ENCODE measurements at places on chromosomes 5 and 9.

- no peak for DNase-seq
Measured at GRCh38 chr5:149387982-149388381, 8.9 kb upstream of the IL17B start.

GRCh38 chr9:14018081-14018480 is 295.9 kb downstream of the NFIB start:
- DNase-seq = no peak

DNA sequence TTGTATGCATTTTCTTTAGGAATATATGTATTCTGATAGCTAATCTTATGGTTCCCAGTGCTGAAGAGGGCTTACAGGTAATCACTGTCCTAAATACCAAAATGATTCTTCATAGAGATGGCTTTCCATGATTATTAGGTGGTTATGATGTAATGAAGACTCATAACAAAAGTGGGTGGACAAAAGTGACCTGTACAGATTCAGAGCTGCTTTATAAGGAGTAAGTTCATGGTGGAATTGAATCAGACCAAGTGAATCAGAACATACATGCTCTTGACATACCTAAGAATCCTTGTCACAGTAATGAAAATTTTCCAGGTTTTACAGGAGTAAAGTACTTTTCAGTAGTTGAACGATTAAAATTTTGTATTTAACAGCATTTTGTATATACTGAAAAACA is 105.6 kb downstream of the NIPBL start:
- no peak for DNase-seq

DNA sequence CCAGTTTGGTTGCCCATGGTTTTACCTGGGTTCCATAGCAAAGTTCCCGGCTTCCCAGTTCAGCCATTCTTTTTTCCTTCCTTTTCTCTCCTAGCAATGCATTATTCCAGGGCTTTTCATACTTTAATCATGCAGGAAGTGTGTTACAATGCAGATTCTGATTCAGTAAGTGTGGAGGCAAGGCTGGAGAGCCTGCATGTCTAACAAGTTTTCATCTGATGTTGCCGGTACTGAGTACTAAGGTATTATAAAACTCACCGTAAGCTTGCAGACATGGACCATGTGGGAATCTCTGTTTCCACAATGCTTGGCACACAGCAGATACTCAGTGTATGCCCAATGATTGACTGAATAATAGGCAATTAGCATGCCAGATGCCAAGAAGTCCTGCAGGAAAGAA is 102.9 kb upstream of the SHB start:
- no peak for DNase-seq

- no peak for DNase-seq
Measured at GRCh38 chr5:179287631-179288030, 57.6 kb downstream of the ADAMTS2 start.

GRCh38 chr9:124285903-124286291 is 28.1 kb downstream of the NEK6 start:
- DNase-seq = peak; percentile 69

DNA sequence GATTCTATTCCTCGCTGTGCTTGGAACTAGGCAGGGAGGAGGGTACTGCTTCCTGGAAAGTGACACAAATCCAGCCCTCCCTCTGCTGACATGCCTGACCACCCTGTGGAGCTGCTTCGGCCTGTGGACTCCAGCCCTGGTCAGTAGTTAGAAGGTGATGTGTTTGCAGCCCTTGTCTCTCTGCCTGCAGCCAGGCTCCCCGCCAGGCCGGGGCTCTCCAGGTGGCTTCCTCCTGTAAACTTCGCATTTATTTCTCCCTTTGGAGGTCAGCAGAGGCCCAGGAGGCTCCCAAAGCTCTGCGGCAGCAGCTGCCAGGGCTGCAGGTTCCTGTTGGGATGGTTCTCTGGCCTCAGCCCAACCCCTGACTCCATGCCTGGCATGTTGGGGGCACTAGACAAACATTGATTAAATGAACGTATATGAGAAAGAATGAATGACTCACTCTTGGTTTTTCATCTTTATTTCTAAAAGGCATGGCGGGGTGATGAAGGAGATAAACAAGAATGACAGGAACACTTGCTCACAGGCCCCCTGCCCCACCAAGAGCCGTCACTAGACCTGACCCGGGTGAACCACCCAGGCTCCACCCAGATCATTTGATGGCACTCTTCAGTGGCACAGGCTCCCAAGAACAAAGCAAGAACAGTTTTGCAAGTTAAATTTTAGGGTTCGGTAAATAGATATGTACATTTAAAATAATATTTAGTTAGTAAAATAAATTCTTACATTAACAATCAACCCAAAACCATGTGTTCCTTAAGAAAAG is 8.4 kb upstream of the IRX2 start:
- no peak for DNase-seq

DNA sequence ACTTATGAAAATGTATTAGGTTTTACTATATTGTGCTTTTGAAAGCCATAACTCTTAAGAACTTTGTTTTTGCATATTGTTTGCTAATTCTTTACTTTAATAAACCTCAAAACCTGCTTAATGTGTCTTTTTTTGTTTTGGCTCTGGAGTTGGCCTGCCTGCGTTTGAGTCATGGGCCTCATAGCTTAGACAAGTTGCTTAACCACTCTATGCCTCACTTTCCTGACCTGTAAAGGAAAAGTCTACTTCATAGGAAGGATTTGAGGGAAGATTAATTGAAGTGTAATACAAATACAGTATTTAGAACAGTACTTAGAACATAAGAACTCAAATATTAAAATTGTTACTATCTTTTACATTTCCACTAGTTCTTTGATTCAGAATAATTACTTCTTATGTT is 10.3 kb downstream of the SMIM32 start:
- DNase-seq = no peak

GRCh38 chr5:95989283-95990048 is 27.8 kb upstream of the ELL2 start:
- DNase-seq = no peak

GRCh38 chr5:148425808-148426207 is 42.0 kb downstream of the FBXO38 start:
- no peak for DNase-seq

- DNase-seq = peak; percentile 2
Measured at GRCh38 chr5:68711293-68712200, 382.3 kb upstream of the SLC30A5 start.

GRCh38 chr5:394671-395155 is 48.3 kb upstream of the EXOC3 start:
- no peak for DNase-seq

DNA sequence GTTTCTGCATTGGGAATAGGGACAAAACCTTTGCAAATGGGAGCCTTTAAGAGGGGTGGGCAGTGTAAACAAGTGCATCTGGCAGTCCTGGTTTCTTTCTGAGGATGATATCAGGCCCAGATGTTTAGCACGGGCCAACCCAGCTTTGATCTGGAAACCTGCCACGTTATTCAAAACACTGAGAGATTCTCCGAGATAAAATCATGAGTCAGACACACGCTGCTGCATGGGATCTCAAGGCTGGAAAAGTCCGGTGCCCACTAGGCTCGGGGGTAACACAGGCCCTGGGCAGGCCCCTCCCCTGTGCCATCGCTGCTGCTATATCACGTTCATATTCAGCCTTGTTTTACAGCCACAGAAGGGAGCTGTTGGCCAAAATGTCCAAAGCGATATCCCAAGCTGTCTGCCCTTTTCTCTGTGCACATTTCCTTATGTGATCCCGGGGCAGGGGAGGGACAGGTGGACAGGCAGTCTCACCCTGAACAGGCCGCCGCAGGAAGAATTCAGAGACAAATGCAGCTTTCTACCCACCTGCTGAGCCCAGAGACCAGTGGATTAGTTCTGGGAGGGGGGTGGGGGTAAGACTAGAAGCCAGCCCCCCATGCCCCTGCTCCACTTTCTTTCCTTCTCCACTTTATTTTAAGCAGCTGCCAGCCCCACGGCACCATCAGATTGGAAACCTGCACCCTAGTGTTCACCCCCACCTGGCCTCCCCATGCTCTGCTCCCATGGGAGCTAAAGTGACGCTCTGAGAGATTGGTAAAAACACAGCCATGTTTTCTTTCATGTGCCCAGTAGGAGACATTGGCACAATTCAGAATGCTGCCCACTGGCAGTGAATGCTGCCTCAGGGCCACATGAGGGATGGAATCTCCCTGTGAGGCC is 63.1 kb downstream of the TMOD1 start:
- DNase-seq = no peak

DNA sequence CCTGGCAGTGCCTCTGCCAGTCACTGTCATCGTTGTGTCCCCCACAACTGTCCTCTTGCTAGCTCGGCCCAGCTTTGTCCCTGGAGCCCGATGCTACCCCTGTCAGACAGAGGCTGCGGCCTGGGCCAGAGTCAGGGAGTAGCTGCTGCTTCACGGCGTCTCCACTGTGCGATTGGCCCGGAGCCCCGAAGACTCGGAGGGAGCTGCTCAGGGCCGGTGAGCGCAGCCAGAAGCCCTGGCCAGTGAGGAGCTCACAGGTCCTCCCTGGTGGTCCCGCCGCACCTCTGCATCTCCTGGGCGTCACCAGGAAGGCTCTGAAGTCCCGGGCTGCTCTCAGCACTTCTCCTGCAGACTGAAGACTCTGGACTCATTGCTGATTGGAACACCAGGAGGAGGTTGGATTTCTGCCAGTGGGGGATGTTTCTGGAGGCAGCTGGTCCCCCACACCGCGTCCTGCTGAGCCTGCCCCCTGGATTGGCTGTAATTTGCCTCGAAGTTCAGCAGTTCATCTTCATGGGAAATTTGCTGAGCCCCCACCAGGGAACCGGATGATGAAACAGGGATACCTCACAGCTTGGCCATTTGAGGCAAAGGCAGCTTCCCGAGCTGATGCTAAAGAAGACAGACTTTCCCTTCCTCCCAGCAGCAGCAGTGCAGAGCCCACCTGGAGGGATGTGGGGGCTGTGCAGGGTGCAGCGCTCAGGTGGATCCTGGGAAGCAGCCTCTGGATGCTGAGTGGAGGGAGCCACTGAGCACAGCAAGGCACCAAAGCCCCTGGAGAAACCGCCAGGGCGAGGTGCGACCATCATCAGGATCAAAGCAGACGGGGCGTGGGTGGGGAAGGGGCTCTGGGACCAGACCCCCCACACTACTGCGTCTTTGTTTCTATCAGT is 45.6 kb downstream of the USP20 start:
- DNase-seq = no peak

DNA sequence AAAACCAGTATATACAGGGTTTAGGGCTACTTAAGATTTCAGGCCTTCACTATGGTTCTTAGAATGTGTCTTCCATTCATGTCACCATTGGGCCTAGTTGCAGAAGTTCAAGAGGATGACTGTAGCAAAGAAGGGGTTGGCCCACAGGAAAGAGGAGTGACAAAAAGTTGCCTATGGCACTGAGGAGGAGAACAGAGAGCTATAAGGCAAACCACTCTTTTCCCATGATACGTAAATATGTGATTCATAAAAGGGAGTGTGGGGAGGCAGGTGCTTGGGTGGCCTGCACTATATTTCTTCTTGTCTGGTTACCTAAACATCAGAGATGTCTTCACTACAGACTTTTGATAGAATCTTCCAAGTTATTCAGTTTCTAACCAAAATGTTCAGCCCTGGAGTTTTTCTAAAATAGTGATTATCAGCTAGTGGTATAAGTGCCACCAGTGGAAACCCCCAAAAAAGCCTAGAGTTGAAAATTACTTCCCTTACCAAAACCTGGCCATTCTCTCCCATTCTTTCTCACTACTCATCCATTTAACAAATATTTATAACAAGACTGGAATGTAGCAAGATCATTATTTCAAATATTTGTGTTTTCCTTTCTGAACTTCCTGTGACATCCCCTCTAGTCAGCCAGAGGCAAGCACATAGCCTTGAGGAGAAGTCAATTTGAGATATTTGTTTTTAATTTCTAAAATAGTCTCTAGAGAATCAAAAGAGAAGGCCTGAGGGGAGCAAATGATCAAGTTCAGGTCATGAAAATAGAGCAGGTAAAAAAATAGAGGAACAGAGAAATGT is 367.4 kb downstream of the EFNA5 start:
- no peak for DNase-seq

DNA sequence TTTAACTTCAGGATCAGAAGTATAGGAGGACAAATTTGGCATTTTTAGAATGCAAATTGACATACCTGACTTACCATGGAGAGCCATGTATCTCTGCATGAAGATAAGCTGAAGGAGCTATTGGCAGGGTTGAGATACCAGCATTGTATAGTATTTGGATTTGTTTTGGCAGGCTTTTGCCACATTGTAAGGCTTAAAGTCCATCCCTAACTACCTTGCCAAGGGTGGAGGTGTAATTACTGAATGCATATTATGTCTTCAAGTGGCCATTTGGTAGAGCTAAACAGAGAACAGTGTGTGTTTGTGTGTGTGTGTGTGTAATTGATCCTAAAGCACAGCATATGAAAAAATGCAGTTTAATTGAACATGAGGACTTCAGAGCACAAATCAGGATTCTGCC is 324.7 kb downstream of the FAM170A start:
- no peak for DNase-seq

DNA sequence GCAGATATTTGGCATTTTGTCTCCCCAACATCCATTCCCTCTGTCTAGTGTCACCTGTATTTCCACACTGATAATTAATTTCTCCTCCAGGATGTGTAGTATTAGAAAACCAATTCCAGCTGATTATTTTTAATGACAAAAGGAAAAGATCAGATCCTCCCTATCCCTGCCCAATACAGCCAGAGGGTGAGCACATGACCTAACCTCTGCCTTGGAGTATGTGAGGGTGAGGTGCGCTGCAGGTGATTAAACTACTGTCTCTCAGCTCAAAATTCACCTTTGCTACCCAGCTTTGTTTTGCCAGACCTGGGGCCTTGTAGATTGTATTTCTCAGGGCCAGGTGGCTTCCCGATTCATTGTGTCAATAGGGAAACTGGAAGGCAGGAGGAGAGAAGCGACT is 402.1 kb downstream of the PRELID2 start:
- no peak for DNase-seq

- DNase-seq = no peak
Measured at GRCh38 chr5:120361941-120362340, 102.2 kb upstream of the PRR16 start.

GRCh38 chr5:73947906-73948640 is 322.1 kb downstream of the ARHGEF28 start:
- no peak for DNase-seq

DNA sequence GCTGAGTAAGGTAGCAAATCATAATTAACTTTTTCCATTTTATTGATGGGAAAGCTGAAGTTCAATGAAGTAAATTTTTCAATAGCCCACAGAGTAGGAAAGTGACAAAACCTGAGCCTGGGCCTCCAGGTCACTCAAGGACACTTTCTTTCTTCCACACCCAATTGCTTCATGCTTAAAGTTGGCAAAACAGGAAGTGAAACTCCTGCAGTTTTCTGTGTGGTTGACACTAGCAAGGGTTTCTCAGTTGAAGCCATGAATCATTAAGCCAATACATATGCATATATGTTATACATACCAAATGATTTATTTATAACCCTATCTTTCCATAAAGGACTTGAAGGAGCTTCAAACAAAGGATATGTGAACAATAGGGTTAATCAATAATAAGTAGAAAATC is 13.9 kb downstream of the TLR4 start:
- DNase-seq = no peak
